ENCODE measurements at places on chromosomes 5 and 9.

GRCh38 chr5:163189023-163189553 is 248.3 kb upstream of the CCNG1 start:
- DNase-seq, result no peak

GRCh38 chr5:79236970-79237739 is 1.2 kb downstream of the JMY start:
- DNase-seq, result peak; percentile 46

DNA sequence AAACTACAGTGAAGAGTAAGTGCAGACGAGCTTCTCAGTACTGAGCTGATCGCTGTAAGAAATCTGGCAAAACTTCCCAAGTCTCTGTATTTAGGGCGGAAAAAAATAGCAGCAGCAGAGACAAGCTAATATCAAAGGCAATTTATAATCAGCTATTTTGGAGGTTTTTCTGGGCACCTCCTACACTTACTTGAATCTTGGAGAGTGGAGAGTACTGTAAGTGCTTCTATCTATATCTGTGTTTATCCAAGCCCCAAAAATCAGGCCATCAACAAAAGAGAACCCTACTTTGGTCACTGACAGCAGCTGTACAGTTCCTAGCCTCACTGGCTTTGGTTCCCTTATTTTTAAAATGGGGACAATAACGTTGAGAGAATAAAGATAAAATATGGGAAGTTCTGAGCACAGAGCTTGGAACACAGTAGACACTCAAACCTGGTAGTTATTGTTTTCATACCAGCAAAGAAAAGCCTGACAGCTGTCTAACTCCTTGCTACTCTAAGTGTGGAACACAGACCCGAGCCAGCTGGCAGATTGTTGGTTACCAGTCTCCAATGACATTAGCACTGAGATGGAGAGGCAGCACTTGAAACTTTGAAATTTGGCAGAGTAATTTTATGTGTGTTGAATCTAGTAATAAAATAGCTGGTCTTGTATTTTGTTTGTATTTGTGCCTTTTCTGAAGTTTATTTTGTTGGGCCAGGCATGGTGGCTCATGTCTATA is 96.0 kb upstream of the SLC28A3 start:
- DNase-seq, result no peak

DNA sequence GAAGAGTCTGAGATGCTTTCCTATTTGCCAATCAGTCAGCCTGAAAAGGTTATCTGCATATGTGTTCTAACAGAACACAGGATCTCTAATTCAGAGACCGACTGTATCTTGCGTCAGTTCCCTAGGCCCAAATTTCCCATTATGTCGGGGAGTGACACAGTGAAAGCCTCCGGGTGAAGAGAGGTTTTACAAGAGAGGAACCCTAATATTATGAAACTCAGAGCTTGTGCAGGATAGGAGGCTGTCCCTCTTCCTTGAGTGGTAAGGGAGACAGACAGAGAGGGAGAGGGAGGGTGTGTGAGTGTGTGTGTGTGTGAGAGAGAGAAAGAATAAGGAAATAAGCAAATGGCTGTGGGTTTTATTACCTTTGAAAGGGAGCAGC is 1.9 kb downstream of the CD14 start:
- DNase-seq, result no peak

DNA sequence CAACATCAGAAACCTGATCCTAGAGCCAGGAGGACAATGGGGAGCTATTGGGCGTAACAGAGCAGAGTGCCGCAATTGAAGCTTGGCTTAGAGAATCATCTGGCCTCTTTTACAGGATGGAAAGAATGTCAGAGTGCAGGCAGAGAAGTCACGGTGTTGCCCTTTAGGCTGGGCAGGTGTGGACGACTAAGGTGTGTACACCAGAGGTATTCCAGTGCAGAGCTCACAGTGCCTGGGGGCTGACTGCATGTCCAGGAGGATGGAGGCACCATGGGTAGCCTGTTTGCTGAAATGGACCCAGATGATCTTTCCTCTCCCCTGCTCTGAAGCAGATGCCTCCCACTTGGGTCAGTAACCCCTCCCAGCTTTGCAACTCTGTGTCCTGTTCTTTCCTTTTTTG is 48.9 kb upstream of the TBC1D2 start:
- DNase-seq, result no peak

- no peak for DNase-seq
Observed at GRCh38 chr5:88724201-88724600, 158.8 kb downstream of the MEF2C start.

DNA sequence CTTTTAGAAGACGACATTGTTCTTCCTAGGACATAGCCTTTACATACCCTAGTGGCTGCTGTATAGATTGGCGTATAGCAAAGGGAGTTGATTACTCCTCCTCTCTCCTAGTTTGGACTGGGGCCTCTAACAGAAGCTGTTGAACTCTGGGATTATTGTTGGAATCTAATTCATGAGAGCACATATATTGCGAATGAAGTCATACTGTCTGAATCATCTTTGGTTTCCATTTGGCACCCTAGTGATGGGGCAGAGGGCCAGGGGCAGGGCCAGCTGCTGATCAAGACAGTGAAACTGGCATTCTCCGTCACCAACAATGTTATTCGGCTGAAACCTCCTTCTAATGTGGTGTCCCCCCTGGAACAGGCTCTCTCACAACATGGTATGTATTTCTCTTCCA is 40.3 kb downstream of the NUP188 start:
- DNase-seq, result peak; percentile 49

- peak; percentile 34 for DNase-seq
Observed at GRCh38 chr9:78982849-78983248, 588.9 kb upstream of the TLE4 start.

GRCh38 chr9:126690431-126691051 is 76.8 kb downstream of the LMX1B start:
- peak; percentile 64 for DNase-seq

- no peak for DNase-seq
Observed at GRCh38 chr9:134634176-134634575, 7.4 kb upstream of the COL5A1 start.

GRCh38 chr9:121698627-121699570 is 47.5 kb downstream of the DAB2IP start:
- peak; percentile 72 for DNase-seq

DNA sequence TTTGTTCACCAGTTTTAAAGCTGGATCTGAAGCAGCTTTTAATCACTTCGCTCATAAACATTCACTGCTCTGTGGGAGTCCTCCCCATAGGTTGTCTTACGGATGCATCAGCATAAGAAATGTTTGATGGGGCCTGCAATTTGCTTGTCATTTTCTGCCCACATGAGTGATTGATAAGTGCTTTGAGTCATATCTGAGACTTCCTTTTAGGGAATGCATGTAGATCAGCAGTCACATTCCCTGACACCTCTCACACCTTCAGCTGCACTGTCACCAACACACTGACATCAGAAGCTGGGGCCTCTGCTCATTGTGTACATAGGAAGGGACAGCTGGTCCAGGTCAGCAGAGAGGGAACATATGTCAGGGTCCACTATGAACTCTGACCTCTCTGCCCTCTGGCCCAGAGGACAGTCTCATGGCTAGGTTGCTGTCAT is 84.1 kb upstream of the SPATA31D4 start:
- DNase-seq, result no peak
